ENCODE measurements at places on chromosomes 13 and 19. TPM values are rescaled to one million over a fixed set of nuclear protein-coding genes. Genes with fewer than 3 reads are reported as not detected.

DNA sequence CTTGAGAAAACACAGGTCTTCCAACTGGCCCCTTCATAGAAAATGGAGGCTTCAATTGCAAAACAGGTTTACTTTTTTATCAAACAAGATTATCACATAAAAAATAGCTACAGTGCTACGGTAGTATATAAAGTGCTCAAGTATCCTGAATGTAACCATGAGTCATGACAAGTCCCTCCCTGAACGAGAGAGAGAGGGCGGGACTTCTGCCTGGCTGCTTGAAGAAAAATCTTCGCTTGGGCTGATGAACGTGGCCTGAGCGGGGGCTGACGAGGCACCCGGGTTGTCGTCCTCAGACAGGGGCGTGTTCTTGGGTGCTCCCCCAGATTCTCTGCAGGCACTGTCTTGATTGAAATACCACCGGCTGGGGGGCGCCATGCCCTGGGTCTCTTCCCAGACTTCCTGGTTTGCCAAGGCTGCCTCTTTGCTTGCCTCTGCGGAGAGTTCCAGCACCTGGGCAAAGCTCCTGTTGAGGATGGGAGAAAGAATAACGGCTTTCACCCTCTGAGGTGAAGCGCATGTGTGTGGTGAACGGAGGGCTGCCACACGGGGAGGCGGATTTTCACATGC, 23.2 kb upstream of the CPAMD8 start:
- peak; percentile 73 for DNase-seq

DNA sequence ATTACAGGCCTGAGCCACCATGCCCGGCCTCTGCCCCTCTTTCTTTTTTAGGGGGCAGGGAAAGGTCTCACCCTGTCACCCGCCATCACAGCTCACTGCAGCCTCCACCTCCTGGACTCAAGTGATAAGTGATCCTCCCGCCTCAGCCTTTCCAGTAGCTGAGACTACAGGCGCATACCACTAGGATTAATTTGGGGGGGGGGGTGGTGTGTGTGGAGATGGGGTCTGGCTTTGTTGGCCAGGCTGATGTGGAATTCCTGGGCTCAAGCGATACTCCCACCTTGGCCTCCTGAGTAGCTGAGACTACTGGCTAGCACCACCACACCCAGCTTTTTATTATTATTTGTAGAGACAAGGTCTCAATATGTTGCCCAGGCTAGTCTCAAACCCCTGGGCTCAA, 4.2 kb downstream of the APOE start:
- no peak for DNase-seq

GRCh38 chr19:19527674-19528625, 761 bp upstream of the YJEFN3 start:
- DNase-seq, result no peak

DNA sequence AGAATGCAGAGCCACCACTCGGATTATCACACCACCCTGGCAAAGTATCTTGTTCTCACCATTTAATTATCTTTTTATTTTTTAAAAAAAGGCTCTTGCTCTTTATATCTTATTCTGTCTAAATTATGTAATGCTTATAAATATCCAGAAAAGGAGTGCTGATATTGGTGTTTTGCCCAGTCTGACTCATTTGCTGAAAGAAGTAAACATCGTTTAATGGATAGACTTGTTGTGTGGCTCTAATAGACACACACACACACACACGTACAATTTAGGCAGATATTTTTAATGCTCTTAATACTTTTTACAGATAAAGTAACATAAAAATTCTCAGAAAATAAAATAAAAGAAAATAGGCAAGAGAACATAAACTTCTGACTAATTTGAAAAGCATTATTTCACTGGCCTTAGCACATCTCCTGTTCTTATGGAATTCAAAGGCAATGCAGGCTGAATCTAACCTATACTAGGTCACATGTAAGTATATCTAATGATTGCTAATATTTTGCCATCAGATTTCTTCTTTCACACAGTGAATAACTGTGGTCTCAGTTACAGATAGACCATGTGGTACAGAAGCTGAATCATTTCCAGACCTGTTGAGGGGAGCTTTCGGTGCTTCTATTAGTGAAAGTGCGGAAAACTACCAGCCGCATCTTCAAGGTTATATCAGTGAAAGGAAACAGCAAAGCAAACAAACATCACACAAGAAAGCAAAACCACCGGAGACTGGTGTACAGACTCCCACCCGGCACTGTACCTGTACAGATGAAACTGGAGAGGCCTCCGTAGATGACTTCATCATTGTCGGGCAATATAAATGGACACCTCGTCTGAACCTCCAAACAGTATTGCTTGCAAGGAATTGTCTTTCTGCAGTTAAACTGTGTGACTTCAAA, 642.1 kb upstream of the ARGLU1 start:
- peak; percentile 80 for DNase-seq

GRCh38 chr13:62129000-62129551, 713.4 kb upstream of the PCDH20 start:
- no peak for DNase-seq

GRCh38 chr19:56174550-56174949, 1.3 kb upstream of the GALP start:
- DNase-seq, result no peak

- DNase-seq, result no peak
Observed at GRCh38 chr13:44180876-44181536, 192.6 kb upstream of the SERP2 start.

DNA sequence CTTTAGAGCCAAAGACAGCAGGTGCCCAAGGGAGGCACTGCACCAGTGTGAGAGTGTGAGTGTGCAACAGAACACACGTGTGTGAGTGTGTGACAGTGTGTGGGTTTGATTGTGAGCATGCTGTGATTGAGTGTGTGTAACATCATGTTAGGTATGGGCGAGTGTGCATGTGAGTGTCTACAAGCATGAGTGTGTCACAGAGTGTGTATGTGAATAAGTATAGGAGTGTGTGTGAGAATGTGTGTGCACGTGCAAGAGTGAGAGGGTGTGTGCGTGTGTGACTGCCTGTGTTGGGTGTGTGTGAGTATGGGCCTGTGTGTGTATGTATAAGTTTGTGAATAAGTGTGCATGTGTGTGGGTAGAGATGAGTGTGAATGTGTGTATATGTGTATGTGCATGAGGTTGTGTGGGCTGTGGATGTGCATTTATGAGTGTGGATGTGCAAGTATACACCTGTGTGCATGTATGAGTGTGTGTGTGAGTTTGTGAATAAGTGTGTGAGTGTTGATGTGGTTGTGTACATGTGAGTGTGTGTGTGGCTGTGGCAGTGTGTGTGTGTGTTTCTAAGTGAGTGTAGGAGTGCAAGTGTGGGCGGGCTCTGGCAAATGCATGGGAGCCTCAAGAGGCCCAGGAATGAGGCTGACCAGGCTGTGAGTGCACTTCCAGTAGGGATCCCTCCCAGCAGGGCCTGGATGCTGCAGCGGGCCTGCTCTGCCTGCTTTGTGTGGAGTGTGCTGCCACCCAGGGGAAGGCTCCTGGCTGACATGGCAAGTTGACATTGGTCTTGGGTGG, 198.4 kb downstream of the COL4A1 start:
- DNase-seq, result peak; percentile 88

- DNase-seq, result no peak
Observed at GRCh38 chr13:111516712-111517640, 196.5 kb downstream of the TEX29 start.

DNA sequence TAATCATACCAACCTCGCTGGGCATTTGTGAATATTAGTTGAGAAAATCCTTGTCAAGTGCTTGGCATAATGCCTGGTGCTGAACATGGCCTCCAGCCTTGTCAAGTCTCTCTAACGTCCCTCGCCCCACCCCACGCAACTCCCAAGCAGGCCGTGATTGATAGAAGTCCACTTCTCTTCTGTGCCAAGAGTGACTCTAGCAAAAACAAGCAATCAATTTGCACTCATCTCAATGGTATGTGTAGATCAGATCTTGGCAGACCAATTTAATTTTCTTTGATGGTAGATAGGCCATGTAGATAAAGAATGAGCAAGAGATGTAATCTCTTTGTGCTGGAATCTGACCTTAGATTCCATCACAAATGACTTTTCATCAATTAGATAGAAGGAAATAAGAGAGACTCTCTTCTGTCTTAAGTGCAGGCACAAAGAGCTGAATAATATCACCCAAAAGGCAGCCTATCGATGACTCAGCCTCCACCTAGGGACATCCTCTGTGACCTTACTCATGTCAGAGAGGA, 31.0 kb upstream of the KATNAL1 start:
- peak; percentile 23 for DNase-seq

DNA sequence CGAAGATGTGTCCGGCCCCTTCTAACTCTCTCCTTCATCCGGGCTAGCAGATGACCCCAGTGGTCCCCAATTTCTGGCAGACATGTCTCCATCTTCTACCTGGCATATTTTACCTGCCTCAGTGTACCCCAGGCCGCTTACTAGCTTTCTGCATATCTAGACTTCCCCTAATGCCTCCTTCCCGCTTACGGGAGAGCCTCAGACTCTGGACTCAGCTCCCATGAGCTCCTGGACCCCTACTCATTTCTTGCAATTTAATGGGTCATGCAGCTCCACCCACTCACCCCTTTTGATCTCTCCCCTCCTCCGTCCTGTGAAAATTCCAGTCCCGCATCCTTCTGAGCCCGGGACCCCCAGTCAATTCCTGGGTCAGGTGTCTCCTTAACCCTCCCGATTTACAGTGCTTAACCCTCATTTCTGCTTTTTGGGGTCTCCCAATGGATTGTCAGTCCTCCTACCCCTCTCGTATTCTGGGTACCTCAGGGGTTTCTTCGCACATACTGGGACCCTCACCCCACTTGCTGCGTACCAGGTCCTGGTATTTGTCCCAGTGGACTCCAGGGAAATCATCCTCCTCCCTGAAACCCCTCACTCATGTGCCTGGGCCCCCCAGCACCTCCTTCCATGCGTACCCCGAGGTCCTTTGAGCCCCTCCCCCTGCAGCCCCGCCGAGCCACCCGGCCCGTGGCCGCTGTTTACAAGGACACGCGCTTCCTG, 500 bp upstream of the JUNB start:
- no peak for DNase-seq

DNA sequence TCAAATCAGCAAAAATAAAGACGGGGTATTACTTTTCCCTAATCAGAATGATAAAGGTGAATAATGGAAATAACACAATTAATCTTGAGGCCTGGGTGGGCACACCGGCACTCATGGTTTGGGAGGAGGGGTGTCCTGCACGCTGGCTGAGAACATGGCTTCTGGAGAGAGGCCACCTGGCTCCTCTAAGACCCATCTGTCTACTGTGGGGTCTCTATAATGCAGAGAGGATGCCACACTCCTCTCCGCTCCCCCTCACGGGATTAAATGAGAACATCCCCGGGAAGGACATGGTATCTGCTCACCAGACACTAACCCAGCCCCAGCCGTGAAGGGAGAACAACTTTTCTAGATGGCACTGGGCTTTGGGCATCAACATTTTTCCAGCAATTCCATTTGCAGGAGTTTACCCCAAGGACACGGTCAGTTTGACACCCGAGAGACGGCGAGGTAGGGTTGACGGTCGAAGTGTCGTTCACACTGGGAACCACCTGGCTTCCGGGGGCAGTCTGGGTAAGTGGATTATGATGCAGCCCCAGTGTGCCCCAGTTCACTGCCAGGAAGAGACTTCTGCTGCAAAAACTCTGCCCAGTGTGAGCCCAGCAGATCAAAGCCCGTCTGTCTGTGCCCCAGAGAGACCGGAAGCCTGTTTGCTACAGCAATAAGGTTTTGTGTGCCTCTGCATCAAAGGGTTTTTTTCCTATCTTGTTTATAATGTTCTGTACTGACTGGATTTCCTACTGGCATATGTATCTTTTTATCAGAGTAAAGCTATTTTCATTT, 56.6 kb downstream of the CEBPG start:
- no peak for DNase-seq

- DNase-seq, result peak; percentile 90
Observed at GRCh38 chr19:41324921-41325639, 15.1 kb downstream of the CCDC97 start.

DNA sequence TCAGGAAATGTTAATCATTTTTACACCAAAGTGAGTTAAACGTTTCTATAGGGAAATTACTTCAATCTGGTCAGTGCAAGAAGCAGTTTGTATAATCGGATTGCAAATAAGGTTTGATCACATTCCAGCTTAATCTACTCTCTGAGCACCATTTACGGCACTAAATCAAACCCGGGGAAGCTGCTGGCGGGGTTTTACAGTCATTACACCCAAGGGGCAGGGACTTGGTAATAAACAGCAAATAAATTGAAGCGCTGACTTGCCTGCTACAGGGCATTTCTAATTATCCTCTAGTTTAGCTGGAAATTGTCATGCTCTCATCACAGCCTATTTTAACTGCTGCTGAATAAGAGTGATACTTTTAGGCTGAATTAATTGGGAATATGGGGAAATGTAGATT, 152.1 kb upstream of the SOX21 start:
- DNase-seq, result no peak

GRCh38 chr13:113625965-113626721, 31.9 kb downstream of the ATP4B start:
- peak; percentile 50 for DNase-seq

- no peak for DNase-seq
Observed at GRCh38 chr13:40568246-40569023, 98.0 kb downstream of the FOXO1 start.

- DNase-seq, result peak; percentile 83
Observed at GRCh38 chr13:106230450-106230849, 305.0 kb downstream of the EFNB2 start.

- DNase-seq, result peak; percentile 71
Observed at GRCh38 chr13:23380534-23380933, 53.0 kb downstream of the SACS start.

DNA sequence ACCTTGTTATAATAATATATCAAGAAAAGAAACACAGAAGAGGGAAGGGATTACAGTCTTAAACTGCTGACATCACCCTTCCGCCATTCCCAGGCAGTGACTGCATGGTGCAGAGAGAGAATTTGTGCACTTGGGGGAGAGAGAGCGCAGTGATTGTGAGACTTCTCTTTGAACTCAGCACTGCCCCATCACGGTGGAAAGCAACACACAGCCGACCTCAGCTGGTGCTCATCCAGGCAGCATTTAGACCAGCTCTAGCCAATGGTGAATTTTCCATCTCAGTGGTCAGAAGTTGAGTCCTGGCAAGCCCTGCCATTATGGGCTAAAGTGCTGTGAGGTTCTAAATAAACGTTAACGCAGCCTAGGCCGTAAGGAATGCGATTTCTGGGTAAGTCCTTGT, 1681.5 kb downstream of the EFNB2 start:
- no peak for DNase-seq

- DNase-seq, result no peak
Observed at GRCh38 chr19:6533000-6533328, 2.1 kb downstream of the TNFSF9 start.

RFPL4A gene
- total RNA-seq, result not detected

SIGLEC5 gene
- total RNA-seq, result not detected

C19orf67 gene
- not detected for total RNA-seq

PSG11 gene
- total RNA-seq, result 0.28 TPM

PRSS57 gene
- not detected for total RNA-seq

FLT3LG gene
- total RNA-seq, result 0.90 TPM

ZNF649 gene
- 9.2 TPM for total RNA-seq

TMC4 gene
- 0.72 TPM for total RNA-seq

PSG2 gene
- 0.28 TPM for total RNA-seq

OR7D2 gene
- not detected for total RNA-seq

APLP1 gene
- total RNA-seq, result 4.7 TPM

AP1M2 gene
- not detected for total RNA-seq

CDC42EP5 gene
- total RNA-seq, result 7.2 TPM

Measured in IMR-90 (cell line).